ENCODE measurements at places on chromosomes 5 and 9.
A peak's percentile ranks its signal among the peaks of the same experiment; 100 is the strongest.

GRCh38 chr9:99119976-99120655, 15.2 kb downstream of the TGFBR1 start:
- no peak for DNase-seq

DNA sequence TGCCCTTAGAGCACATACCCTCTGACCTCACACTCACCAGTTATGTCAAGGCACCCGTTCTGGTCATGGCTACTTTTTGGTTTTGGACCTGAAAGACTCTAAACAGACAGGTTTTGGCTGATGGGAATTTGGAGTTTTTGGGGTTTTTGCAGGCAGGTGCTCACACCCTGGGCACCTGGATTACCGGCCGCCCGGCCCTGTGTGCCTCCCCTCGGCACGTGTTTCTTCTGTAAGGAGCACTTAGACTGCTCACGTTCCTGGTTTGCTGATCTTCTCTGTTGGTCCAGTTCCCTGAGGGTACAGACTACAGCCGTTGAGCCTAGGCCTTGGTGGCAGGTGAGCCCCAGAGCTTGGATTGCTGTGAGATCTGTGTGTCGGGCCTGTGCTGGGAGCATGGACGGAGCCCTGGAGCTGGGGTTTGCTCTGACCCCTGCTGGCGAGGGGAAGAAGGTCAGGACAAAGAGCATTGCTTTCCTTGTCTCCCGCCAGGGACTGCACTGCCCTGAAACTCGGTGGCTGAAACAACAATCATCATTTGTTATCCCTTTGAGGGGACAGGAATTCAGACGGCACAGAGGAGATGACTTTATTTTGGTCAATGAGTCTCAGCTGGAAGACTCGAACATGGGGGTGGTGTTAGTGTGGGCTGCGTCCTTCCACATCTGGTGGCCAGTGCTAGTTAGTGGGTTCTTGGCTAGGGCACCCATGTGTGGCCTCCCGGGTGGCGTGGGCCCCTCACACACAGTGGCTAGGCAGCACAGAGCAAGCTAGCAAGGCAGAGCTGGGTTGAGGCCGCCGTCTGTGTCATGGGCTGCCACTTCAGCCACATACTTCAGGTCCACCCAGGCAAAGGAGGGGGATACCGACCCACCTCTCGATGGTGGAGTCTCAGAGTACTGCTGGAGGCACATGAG, 76.4 kb downstream of the EHMT1 start:
- DNase-seq, result peak; percentile 43

GRCh38 chr5:118646917-118647316, 341.4 kb downstream of the DTWD2 start:
- no peak for DNase-seq

- no peak for DNase-seq
These were observed 49.4 kb downstream of the ITGA1 start for GRCh38 chr5:52837068-52837467.

- no peak for DNase-seq
These were observed 28.1 kb upstream of the ZNF462 start for GRCh38 chr9:106834888-106835287.

All from left lung (tissue), 14 donors.